ENCODE measurements at places on chromosomes 6 and 20. TPM values are rescaled to one million over a fixed set of nuclear protein-coding genes. Genes with fewer than 3 reads are reported as not detected.

- peak; percentile 90 for DNase-seq
Measured at GRCh38 chr6:130600880-130601341, 226.3 kb upstream of the SMLR1 start.

DNA sequence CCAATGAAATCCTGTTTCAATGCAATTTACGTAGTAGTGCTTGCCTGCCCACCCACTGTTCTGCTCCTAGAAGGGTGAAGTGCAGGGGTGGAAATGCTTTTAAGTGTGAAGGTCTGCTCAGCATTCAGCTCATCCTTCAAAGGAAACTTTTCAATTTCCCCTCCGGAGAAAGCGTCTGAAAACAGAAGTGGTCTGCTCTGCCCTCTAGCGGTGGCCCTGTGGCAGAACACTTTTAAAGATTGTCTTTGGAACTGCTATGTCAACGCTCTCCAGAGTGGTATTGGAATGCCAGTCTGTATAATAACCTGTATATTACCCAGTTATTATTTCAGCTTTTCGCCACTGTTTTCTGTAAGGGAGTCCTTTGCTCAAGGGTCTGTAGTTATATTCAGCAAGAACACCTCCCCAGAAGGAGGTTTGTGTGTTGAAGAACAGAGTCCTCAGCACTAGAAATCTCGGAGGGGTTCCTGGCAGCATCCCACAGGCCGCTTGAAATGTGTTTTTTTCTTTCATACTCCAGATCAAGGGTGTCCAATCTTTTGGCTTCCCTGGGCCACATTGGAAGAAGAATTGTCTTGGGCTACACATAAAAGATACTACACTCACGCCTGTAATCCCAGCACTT is 63.1 kb upstream of the KLHL31 start:
- DNase-seq = no peak

DNA sequence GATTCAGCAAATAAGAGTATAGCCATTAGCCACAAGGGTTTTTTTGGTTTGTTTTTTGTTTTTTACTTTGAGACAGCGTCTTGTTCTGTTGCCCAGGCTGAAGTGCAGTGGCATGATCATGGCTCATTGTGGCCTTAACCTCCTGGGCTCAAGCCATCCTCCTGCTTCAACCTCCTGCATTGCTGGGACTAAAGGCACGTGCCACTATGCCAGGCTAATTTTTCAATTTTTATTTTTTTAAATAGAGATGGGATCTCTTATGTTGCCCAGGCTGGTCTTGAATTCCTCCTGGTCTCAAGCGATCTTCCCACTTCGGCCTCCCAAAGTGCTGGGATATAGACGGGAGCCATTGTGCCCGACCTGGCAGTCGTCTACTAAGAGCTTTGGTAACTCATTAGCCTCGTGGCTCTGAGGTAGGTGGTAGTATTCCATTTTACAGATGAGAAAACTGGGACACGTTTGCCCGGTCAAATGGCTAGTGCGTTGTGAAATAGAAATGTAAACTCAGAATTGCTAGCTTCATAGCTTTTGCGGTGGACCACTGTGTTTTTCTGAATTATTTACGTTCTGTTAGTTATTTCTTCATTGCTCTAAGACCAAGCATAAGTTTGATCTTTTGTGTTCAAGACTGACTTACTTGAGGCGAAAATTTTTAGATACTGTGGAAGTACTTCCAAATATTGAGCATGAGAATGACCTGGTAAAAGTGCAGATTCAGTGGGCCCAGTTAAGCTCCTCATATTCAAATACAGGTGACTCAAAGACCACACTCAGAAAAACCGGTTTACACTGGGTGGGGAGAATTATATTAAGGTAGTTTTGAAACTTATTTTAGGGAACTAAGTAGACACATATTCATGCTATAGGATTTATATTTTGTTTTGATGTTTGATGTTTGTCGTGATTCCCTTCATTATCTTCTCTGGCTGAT is 2.1 kb downstream of the PANK2 start:
- DNase-seq = no peak

DNA sequence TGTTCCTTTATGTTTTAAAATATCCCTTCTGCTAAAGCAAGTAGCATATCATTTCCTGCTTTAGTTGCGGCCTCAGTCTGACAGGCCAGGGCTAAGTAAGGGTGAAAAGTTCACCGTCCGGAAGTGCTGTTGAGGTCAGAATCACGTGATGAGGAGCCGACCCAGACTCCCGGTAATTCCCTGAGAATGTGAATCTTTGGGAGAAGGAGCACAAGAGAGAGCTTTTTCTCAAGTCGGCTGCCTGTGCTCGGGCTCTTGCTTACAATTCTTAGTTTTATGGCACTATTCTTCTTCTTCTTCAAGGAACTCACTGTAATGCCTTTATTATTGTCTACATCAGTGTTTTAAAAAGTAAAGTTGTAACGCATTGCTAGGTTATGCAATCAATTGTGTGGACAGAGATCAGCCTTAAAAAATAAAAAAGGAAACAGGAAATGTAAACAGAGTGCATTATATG is 309.3 kb downstream of the PRL start:
- peak; percentile 81 for DNase-seq

DNA sequence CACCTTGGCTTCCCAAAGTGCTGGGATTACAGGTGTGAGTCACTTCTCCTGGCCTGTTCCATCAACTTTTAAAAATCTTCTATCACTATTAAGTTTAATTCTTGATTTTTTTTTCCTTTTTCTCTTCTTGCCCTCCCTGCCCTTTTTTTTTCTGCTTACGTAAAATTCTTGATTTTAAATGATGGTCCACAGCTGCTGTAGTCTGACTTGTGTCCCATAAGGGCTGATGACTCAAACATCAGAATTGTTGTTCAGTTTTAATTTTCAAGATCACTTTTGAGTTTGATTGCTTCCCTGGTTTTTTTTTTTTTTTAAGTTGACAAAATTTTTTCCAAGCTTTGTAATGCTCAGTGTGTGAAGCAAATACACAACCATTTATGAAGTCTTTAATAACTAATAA is 61.9 kb downstream of the CBFA2T2 start:
- no peak for DNase-seq

GRCh38 chr20:62040381-62040922 is 25.2 kb downstream of the TAF4 start:
- no peak for DNase-seq

DNA sequence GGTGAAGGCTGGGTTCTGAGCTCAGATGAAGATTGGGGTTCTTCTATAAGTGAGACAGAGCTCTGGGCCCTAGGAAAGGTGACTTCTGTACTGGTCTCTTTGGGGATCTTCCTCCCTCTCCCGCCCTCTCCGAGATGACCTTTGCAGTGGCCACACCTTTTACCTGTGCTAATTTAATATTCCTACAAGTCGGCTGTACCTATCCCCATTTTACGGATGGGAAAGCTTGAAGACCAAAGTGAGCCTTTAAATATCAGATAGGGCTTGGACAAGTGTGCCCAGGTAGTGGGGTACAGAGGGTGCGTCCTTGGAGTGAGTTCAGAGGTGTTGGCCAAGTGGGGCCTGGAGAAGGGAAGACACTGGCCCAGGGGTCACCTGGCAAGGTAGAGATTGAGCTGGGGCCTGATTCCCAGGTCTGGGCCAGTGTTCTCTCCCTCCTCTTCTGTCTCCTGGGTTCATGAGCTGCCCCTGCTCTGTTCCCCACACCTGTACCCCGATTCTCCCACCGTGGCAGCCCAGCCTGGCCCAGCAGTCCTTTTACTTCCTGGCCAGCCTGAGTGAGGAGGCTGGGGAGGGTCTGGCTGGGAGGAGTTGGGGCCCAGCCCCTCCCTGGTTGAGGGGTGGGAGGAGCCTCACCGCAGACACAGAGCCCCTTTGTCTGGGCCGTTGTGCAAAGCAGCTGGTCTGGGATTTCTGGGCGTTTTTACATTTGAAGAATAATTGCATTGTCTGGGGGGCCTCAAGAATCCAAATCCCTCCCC is 152.1 kb upstream of the RNF24 start:
- DNase-seq = no peak

DNA sequence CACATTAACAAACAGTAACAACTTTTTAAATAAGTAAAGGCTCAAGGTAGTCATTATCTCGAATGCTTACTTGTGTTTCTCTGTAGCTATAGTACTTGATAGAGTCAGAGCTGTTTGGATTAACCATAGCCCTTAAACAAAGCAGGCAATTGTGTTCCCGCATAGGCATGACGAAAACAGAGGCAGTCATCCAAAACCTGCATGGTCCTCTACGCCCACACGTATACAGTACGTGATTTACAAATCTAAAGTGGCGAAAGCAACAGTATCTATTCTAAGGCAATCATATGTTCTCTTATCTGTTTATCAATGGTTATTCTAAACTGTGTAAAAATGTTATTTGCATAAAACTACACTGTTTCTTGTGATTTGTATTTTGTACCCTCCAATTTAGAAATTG is 31.8 kb downstream of the HFE start:
- DNase-seq = no peak

Gene FUT9
- polyA plus RNA-seq = not detected

- no peak for DNase-seq
Measured at GRCh38 chr6:163526346-163526745, 111.8 kb downstream of the QKI start.

Gene BNIP5
- not detected for polyA plus RNA-seq

DNA sequence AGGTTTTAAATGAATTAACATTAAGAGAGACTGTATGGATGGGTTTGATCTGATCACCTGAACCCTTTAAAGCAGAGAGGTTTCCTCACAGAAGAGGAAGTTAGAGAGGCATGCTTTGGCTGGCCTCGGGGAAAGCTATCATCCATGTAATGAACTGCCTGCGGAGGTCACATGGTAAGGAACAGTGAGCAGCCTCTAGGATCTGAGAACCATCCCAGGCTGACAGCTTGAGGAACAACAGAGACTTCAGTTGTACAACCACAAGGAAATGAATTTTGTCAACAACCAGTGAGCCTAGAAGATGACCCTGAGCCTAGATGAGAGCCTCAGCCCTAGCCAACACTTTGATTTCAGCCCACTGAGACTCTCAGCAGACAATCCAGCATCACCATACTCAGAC is 2.9 kb upstream of the COL21A1 start:
- no peak for DNase-seq

DNA sequence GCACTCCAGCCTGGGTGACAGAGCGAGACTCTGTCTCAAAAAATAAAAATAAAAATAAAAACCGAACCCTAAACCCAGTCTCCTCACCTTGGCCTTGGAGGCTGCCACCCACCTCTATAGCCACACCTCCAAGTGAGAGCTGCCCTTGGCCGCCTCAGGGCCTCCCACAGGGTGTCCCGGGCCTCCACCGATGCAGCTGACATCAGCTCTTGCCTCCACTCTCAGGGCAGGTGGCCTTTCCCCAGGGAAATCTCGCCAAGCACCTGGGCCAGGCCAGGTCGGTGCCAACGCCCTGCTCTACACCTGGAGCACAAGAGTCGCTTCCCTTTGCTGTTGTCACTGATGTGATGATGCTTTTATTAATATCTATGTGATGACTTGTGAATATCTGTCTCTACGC is 8.9 kb upstream of the MYL9 start:
- DNase-seq = no peak
